Glutamatergic neuron (in vitro differentiated cells): ENCODE measurements at places on chromosomes 2 and 18.

- no peak for DNase-seq
Observed at GRCh38 chr2:137968477-137969417, 4.5 kb downstream of the HNMT start.

- DNase-seq: peak; percentile 94
Observed at GRCh38 chr2:42827647-42828486, 35.5 kb upstream of the HAAO start.

DNA sequence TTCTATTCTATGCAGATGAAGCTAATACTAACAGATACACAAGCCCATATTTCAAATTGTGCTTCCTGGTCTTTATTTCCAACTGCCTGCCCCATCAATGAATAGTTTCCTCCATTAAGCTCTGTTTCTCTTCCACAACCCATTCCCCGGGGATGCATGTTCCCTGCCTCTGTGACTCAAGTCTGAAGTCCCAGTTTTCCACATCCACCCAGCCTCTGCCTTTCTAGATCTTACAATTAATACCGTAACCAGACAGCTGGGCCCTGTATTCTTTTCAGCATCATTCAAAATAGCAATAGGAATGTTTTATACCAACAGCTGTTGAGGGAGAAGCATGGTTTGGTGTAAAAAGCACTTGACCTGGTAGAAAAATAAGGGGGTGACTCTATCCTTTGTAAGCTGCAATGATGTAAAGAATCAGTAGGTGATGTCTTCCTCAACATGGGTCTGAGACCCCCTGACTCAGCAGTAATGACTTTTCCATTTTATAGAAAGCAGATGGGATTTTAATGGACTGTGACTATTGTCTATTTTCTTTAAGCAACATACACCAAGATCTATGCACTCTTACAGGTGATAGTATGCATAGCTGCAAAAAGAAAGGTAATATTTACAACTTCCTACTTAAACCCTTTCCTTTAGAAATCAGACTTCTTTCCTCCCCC is 46.1 kb upstream of the DAPL1 start:
- DNase-seq: no peak

GRCh38 chr2:14577843-14578242 is 54.7 kb upstream of the LRATD1 start:
- no peak for DNase-seq

GRCh38 chr2:80930777-80931176 is 626.2 kb upstream of the LRRTM1 start:
- DNase-seq: no peak

GRCh38 chr2:222433332-222434173 is 9.2 kb downstream of the SGPP2 start:
- DNase-seq: no peak

GRCh38 chr18:74905247-74905646 is 303.7 kb downstream of the PTGR3 start:
- peak; percentile 42 for DNase-seq

DNA sequence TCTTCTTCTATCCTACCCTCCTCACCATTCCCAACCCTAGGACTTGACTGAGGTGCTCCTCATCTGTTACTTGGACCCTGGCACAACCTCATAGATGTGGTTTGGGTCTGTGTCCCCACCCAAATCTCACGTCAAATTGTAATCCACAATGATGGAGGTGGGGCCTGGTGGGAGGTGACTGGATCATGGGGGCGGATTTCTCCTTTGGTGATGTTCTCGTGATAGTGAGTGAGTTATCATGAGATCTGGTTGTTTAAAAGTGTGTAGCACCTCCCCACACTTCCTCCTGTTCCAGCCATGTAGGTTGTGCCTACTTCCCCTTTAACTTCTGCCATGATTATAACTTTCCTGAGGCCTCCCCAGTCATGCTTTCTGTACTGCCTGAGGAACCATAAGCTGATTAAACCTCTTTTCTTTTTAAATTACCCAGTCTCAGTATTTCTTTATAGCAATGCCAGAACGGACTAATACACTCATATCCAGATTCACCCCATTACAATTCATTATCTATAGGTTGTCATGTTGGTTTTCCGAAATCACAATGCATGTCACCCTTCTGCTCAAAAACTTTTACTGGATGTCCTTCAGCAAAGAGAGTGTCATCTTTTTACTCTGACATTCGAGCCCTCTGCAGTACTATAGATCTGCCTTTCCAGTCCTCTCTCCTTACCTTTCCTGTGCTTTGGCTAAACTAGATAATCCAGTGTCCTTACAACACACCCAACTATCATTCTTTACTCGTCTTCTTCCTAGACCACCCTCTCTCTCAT is 45.7 kb downstream of the APOB start:
- DNase-seq: no peak

DNA sequence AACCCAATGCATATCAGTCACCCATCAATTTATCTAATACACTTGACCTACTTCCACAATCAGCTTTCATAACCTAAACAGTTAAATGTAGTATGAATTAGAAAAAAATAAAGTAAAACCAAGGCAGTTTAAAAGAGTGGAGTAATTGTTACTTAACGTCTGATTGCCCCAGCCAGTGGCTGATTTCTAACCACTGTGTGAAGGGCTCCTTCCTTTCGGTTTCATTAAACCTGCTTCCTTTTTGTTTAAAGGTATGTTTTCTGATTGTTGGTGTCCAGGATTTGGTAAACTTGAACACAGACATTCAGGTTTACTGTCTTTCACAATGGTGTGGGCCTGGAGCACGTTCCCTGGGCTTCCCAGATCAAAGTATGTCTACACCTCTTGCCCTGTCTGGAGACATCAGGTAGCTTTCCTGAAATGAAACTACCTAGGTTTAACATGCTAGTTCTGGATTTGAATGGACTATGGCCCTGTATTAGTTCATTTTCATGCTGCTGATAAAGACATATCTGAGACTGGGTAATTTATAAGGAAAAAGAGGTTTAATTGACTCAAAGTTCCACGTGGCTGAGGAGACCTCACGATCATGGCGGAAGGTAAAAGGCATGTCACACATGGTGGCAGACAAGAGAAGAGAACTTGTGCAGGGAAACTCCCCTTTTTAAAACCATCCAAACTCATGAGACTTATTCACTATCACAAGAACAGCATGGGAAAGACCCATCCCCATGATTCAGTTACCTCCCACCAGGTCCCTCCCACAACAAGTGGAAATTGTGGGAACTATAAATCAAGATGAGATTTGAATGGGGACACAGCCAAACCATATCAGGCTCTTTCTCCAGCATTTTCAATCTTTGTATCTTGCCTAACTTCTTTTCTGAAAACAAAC is 605.2 kb upstream of the ID2 start:
- DNase-seq: no peak

- DNase-seq: peak; percentile 83
Observed at GRCh38 chr2:126244937-126245336, 411.0 kb upstream of the GYPC start.

DNA sequence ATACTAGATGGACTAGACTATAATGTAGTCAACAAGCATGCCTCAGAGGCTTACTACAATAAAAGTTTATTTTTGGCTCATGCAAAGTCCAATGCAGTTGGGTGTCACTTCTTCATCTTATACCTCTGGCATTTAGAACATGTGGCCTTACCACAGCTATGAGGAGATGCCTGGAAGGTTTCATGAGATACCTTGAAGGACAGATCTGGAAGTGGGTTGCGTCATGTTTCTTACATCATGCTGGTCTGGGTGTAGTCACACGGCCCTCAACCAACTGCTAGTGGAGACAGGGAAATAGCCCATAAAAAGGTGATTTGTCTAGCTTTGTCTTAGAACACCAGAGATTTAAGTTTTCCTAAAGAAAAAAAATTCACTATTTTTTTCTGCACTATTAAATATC is 91.7 kb upstream of the MMADHC start:
- DNase-seq: no peak
